ENCODE measurements at places on chromosomes 4 and X.

- DNase-seq: no peak
These were observed 10.2 kb upstream of the RHOH start for GRCh38 chr4:40186665-40187014.

DNA sequence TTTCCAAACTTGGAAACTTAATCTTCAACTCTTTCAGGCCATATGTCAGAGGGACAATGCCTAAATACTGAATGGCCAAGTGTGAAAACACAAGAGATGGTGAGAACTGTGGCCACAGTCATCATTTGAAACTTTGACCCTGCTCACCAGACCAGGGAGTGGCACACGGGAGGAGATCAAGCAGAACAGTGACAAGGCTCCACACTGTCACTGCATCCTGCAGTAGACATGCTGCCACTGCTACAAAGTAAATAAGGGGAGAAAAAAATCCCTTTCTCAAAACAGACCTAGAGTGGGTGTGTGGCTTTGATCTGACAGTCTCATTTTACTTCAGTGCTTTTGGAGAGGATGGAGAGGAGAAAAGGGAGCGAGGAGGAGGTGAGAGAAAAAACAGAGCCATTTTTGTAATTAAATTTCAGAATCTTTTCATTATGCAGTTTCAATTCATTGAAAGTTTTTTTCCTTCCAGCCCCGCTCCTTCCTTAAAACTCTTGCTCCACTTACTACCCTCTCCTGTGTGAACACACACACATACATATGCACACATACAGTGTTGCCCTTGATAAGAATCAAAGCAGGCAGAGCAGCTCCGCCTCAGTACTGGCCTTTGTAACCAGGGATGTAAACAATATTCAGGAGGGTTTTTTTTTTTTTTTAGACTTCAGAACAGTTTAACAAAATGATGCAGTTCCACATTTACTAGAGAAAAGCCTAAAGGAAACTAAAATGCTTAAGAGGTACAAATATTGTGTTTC lies 34.4 kb downstream of the NEXMIF start:
- no peak for DNase-seq

DNA sequence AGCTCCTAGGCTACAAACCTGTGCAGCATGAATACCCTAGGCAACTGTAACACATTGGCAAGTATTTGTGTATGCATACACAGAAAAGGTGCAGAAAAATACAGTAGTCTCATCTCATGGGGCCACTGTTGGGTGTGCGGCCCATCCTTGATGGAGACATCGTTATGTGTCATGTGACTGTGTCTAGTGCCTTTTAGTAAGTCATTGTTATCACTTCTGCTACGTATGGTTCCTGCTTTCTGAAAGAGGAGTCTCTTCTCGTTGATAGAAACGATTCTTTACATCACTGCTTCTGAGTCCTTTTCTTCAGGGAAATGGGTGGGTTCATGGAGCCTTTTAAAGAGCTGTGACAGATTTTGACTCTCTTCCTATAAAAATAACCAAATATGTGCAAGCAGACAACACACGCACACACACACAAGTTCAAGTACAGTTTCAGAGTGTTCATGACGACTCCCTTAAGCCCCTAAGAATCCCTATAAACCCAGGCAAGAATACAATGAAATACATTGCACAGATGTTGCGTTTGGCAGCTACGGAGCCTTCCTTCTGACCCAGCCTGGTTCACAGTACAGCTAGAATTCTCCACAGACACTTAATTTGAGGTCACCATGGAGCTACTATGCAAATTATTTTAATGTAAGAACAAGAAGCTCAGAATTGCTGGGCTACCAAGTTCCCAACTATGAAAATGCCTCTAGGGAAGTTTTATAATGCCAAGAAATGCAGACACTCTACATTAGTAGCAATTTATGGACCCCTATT lies 10.2 kb upstream of the STK32B start:
- DNase-seq: no peak

GRCh38 chr4:7539186-7539585 lies 104.5 kb upstream of the PSAPL1 start:
- DNase-seq: no peak

- DNase-seq: no peak
These were observed 107.6 kb upstream of the SRD5A3 start for GRCh38 chr4:55238407-55238806.

DNA sequence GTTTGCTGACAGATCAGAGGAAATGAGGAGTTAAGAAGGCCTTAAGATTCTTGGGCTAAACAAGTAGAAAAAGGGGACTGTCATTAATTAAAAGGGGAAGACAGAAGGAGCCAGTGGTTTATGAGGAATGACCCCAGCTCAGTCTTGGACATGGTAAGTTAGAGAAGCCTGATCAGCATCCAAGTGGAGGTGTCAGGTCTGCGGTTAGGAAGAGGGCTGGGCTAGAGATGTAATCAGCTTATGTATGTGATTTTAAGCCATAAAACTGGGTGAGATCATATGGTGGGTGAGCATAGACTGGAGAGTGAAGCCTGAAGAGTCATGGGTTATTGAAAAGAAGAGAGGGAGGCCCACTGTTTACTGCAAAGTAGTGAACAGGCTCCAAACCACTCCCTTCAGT lies 246.1 kb downstream of the NR3C2 start:
- no peak for DNase-seq

- DNase-seq: no peak
These were observed 244.6 kb upstream of the TENM3 start for GRCh38 chr4:181998398-181999295.

- no peak for DNase-seq
These were observed 71.3 kb upstream of the PUDP start for GRCh38 chrX:7219153-7219705.
